ENCODE measurements at places on chromosomes 11 and 22. TPM values are rescaled to one million over a fixed set of nuclear protein-coding genes. Genes with fewer than 3 reads are reported as not detected.

- peak; percentile 62 for DNase-seq
Observed at GRCh38 chr22:18031695-18032454, 7.5 kb upstream of the MICAL3 start.

GRCh38 chr22:45318168-45318557 lies 8.4 kb downstream of the FAM118A start:
- DNase-seq = peak; percentile 69

DNA sequence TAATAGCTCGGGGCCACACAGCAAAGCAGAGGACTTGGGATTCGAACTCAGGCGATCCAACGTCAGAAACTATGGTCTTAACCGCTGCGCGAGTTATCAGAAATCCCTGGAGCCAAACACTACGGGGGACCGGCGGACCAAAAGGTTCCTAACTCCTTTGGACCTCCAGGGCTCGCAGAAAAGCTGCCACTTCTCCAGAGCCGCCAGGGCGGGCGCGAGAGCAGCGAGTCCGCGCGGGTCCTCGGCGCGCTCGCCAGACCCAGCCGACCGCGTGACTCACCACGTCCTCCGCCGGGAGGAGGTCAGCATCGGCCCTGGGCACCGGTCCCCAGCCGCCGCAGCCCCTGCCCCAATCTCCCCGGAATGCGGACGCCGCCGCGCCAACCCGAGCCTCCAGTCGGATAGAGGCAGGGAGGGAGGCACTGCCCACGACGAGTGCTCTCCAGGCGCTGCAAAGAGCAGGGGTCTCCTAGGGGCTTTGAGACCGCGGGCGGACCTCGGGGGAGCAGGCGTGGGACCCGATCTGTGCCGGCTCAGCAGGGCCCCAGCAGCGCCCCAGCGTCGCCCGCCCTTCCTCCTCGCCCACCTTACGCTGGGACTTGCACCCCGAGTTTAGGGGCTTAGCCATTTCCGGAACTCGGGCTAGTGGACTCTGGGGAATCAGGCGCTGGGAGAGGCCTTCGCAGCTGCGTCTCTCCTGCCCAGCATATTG lies 6.2 kb upstream of the ALX4 start:
- DNase-seq = no peak

Gene SCGB1A1
- not detected for total RNA-seq

DNA sequence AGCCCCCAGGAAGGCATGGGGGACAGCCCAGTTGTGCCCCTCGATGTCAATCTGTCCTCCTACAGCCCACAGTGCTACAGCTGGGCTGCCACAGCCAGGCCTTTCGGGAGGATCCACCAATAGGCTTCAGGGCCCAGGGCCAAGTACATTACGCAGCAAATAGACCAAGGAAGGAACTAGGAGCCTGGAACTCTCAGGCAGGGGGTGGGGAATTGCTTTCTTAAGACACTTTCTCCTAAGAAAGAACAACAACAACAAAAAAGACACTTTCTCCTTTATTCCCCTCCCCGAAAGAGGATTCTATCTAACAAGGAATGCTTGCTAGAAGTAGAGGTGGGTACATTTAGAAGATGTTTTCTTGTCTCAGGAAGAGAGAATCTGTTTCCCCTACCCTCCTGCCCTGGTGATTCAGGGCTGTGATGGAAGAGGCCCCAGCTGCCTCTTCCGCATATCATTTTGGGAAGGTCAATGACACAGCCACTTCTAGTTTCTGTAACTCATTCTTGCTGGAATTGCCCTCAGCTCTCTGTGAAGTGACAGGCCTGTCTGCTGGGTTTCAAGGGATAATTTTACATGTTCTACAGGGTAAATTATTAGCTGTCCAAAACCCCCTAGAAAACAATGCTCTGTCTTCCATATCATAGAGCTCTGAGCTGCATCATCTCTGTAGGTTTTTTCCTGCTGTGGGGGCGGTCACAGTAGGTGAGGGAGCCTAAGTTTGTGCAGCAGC lies 6.0 kb upstream of the MALAT1 start:
- DNase-seq = peak; percentile 89

DNA sequence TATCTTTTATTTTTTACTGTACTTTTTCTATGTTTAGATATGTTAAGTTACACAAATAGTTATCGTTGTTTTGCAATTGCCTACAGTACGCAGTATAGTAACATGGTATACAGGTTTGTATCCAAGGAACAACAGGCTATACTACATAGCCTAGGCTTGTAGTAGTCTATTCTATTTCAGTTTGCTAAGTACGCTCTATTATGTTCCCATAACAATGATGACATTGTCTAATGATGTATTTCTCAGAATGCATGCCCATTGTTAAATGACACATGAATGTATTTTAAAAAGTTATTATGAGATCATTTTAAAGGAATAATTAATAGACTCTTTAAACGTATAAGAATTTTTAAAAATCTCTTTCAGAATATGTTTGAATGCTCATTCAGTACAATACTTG lies 696.7 kb upstream of the CCDC90B start:
- no peak for DNase-seq

Gene SLC22A6
- total RNA-seq = not detected

Gene SPI1
- 4.4 TPM for total RNA-seq

Gene GAL
- total RNA-seq = not detected
